ENCODE measurements at places on chromosomes 7 and 10.

GRCh38 chr7:19989906-19990305, 216.5 kb upstream of the TMEM196 start:
- no peak for DNase-seq

- no peak for DNase-seq
These were observed 62.3 kb upstream of the BTBD16 start for GRCh38 chr10:122208571-122209430.

GRCh38 chr10:99748823-99749451, 16.9 kb downstream of the CUTC start:
- DNase-seq: no peak

DNA sequence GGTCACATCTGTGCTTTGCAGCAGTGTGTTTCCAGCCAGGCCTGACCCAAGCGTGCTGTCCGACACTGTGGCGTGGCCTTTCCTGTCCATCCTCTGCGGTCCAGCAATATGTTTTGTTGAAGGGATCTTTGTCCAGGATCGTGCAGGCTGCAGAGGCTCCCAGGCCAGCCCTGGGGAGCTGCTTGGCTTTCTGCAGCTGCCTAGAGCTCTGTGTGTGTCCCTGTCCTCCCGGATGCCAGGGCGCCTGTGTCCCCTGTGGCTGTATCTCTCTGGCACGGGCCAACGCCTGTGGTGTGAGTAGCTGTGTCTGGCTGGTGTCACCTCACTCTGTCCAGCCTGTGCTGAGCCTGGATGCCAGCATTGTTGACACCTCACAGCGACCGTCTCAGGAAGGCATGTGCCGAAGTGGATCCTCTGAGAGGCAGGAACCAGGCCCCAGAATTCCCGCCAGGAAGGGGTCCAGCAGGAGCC, 94.5 kb downstream of the INPP5A start:
- no peak for DNase-seq

- DNase-seq: peak; percentile 72
These were observed 4.3 kb downstream of the ELOVL3 start for GRCh38 chr10:102230264-102230860.

DNA sequence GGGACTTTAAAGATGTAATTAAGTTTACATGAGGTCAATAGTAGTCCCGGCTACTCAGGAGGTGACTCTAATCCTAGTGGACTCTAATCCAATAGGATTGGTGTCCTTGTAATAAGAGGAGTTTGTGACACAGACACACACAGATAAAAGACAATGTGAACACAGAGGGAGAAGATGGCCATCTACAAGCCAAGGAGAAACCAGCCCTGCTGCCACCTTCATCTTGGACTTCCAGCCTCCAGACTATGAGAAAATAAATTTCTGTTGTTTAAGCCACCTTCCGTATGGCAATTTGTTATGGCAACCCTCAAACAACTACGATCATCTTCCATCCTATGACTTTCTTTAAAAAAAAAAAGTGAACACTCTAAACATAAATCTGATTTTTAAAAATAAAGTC, 116.3 kb downstream of the ALOX5 start:
- DNase-seq: no peak

DNA sequence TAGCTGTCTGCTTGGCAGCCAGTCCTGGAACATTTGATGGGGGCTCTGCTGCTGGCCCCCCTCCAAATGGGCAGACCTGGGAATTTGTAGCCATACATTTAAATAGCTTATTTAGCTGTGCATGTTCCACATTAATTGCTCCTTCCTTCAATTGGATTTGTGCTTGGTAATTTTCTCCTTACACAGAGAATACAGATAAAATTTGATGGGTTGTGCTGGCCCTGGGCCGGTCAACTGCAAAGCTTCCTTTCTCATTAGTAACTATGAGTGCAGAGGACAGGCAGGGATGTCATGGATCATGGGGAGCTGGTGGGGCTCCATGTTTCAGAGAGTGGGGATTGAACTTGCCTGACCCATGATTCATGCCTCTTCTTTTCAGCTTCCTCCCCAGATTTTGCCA, 201.5 kb upstream of the GHITM start:
- DNase-seq: no peak

DNA sequence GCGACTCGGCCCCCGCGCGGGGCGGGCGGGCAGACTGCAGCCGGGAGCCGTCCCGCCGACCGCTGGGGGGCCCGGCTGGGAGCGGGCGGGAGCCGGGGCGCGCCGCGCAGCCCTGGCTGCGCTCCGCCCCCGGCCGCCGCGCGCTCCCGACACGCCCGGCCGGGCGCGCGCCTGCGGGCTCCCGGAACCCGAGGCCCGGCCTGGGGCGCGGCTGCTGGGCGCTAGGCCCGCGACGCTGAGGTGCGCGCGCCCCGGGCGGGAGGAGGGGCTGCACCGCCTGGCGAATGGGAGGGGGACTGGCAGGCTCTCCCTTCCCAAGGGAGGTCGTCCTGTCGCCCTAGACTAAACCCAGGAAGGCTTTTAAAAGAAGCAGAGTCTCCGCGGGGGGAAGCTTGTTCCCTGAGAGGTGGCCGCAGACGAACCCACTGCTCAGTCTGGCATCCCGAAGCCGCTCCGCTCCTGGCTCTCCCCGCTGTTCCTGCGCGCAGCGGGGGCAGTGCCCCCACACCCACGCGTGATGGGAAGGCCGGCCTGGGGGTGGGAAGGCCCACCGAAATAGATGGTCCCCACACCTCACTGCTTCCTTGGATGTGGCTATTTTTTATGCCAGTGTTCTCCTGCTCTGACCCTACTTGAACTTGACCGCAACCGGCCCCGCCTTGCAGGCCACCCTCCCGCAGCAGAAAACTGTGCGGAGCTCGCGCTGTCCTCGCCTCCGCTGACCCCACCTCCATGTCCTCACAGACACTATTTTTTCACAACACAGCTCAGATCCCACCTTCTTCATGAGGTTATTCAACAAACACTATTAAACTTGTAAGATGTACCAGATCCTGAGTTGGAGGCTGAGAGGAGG, at the start of gene VOPP1:
Gene VOPP1 (minus strand): TSS at position 125 of the 856 bp plus-strand sequence. CDS start 178 bp downstream, outside the sequence.
- DNase-seq: peak; percentile 82

GRCh38 chr10:107579970-107580369, 415.5 kb upstream of the SORCS1 start:
- DNase-seq: no peak

- DNase-seq: no peak
These were observed 598.6 kb upstream of the FOXK1 start for GRCh38 chr7:4083513-4083912.

DNA sequence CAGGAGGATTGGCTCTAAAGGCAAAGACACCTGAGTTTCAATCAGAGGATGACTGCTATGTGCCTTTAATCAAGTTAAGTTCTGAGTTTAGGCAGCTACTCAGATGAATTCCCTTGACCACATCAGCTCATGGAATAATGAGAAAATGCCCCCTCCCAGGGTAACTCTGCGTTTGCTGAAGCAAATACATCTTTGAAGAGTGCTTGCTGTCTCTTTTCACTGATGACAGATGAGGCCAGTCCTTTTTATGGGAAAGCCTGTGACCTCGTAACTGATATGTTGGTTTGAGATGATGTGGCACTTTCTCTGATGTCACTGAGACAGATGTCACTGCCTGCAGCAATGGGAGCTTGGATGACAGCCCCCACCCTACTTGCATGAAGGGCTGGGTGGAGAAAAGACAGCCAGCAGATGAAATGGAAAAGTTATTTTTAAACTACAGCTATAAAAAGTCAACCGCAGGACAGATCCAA, 43.7 kb upstream of the DGKI start:
- DNase-seq: no peak

- no peak for DNase-seq
These were observed 60.0 kb downstream of the MLLT10 start for GRCh38 chr10:21593986-21594385.

- DNase-seq: no peak
These were observed 301.5 kb upstream of the PHF14 start for GRCh38 chr7:10672186-10672585.

DNA sequence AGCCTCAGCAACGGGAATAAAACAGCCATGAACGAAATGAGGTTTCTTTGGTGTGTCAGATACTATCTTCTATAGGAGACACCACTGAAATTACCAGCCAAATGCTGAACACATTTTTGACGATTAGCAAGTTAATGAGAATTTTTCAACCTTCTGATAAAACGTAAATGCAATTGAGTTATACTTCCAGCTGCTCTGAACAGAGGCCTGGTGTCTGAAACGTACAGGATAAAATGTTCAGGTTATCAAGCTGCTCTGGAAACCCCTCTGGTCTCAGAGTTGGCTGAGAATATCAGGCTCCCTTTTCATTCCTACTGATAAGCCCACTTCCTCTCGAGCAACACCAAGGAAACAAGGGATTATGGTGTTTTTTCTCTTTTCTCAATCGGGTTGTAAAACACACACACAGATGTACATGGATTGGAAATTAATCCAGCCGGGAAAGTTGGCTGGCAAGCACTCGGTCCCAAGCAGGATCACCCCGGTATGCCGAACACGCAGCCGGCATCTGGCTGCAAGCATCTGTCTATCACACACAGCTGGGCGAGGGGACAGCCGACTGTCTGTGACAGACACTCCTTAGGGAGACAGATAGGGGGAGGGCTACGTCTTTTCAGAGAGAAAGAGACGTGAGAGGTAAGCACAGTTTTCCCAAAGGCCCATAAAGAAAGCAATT, 171.8 kb downstream of the PRKAG2 start:
- DNase-seq: no peak

DNA sequence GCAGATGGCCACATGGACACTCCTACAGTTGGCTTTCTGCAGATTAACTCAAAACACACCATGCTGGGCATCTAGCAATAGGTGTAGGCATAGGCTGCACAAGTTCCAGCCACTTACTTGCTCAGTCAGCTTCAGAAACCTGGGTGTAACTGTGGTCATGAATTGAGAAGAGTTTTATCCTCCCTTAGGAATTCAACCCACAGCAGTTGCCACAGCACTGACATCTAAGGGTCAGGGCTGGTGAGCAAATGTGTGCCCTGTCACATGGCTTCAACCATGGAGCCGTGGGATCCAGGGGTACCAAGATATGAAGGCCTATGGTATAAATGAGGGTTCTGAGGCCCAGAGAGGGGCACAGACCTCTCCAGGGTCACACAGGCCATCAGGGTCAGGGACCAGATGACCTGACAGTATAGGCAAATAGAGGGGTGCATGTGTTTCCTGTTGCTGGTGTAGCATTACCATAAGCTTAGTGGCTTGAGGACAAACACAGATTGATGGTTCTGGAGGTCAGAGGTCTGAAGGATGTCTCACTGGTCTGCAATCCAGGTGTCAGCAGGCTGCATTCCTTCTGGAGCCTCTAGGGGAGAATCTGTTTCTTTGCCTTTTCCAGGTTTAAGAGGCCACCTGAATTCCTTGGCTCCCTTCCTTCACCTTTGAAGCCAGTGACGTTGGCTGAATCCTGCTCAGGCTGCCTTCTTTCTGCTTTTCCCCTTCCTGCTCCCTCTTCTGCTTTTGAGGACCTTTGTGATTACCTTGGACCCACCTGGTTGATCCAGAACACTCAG, 24.1 kb downstream of the MINDY4 start:
- no peak for DNase-seq

- DNase-seq: no peak
These were observed 18.5 kb downstream of the EPC1 start for GRCh38 chr10:32328499-32328898.
